Activated T-helper 9 cell treated with anti-CD3 and anti-CD28 coated beads, Interleukin-2, amount 50 U/mL, for 16 hours (primary cell): ENCODE measurements at places on chromosomes 1 and 21.

DNA sequence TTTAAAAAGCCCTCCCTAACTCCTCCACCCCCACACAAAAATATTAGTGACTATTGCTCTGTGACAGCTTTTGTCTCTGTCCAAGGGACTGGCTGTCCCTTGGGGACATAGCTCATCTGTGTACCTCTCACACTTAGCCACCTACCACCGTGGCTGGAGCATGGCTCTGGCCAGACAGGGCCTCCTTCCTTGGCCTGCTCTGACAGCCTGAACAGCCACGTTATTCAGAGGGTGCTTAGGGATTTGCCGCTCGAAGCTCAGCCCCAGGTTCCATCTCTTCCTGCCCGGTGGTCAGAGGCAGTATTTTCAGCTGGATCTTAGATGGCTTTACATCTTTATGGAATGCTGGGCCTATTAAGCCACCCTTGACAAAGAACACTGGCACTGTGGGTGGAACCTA, 6.1 kb upstream of the CELSR2 start:
- no peak for DNase-seq

- no peak for DNase-seq
Observed at GRCh38 chr1:214220891-214221290, 60.1 kb upstream of the SMYD2 start.

DNA sequence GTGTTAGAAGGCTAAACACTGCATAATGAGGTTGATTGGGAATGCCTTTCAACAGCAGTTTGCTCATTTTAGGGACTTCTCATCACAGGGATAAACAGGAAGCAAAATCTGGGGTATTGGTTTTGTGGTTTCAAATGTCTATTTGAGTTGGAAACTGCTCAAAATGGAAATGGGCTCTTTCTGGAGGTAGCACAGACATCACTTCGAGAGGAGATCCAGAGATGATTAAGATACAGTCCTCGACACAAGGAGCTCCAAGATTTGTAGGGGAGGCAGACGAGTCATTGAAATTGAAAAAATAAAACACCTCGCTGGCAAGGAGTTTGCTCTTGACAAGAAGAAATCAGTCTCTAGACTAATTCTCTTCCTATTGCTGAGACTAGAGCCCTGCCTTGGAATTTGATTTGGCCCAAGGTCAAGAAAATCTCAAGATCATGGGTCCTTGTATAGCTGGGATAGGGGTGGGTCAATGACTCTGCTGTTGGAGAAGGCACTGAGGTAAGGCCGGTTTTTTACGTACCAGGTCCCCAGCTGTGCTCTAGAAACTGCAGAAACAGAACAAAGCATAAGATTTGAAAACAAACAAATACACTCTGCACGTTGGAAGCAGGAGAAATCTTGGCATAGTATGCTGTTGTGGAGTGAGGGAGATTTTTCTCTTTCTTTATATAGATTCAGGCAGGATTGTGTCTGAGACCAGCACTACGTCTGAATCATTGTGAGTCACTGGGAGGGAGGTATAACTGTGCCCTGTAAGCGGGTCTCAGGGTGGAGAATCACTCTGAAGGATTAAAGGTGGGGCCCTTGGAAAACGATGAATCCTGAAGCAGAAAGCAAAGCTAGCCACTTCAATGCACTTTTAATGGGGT, 17.7 kb upstream of the KLHDC8A start:
- DNase-seq: no peak

- no peak for DNase-seq
Observed at GRCh38 chr1:94832446-94832845, 12.3 kb downstream of the SLC44A3 start.

- DNase-seq: no peak
Observed at GRCh38 chr1:177230228-177231016, 59.7 kb downstream of the BRINP2 start.
